ENCODE measurements at places on chromosomes 1 and 21.
A peak's percentile ranks its signal among the peaks of the same experiment; 100 is the strongest.

DNA sequence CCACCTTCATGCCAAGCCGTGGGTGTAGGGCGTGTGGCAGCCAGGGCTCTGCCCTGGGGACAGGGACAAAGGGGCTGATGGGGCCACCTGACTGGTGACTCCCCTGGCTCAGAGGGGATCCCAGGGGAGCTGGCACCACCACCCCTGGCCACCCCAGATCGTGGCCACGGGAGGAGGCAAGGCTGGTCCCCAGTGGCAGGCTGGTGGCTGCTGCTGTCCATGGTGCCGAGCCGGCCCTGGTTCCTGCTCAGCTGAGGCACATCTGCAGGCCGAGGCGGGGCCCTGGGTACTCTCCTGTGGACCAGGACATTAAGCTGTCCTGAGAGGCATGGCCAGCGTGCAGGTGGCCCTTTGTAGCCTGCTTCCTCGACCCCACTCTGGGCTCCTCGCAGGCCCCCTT lies 6.5 kb downstream of the PLCH2 start:
- DNase-seq: no peak

DNA sequence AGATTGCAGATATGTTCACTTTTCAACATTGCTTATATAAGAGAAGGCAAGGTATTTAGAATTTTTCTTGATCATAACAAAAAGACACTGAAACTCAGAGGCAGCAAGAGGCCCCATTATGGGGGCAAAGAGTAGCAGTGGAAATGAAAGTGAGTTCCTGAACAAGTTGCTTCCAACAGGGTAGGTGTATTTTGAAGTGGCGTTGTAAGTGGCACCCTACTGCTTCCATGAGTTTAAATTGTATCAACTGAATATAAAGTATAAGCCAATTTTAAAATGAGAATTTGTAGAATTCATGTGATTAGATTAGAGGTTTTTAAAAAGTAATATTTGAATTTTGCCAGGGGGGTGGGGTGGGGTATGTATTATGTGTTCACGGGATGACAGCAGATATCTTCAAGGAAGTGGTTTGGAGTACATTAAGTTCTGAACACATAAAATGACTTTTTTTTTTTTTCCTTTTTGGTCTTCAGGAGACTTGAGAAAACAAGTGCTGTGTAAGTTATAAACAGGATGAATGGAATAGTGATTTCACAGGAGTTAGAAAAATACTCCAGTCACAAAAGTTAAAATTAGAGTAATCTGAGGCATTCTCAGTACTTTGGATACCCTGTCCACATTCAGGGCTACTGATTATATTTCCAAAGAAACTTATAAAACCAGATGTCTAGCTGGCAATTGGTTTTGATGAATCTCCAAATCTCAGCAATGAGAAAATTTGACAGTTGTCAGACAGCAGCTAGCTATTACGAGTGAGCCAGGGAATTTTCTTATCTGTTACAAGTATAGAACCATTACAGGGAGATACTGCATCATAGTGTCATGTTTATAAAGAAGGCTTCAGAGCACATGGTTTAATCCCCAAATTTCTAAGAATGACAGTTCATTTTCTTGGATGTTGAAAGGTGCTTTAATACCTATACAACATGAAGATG lies 182.0 kb downstream of the ST6GALNAC3 start:
- DNase-seq: no peak

- DNase-seq: peak; percentile 9
Measured at GRCh38 chr1:236568285-236568894, 35.9 kb downstream of the HEATR1 start.

- no peak for DNase-seq
Measured at GRCh38 chr1:64850846-64851245, 106.0 kb downstream of the RAVER2 start.

GRCh38 chr21:35222541-35222941 lies 173.4 kb upstream of the RUNX1 start:
- peak; percentile 17 for DNase-seq

- peak; percentile 44 for DNase-seq
Measured at GRCh38 chr1:200042119-200042551, 14.6 kb downstream of the NR5A2 start.

DNA sequence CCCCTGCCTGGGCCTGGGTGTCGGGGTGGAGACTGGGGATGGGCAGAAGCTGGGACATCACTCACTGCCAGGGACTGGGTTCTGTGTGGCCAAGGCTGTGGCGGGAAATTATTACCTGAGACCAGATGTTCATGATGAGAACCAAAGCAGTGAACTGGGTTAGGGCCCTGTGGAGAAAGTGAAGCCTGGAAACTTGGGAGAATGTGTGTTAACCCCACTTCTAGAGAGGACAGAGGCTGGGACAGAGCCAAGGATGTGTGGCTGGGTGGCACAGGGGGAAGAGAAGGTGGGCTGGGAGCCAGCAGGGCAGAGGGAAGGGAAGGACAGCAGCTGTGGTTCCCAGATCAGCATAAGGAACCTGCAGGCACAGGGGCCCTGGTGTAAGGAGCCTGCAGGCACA lies 31.3 kb downstream of the CNIH3 start:
- no peak for DNase-seq

DNA sequence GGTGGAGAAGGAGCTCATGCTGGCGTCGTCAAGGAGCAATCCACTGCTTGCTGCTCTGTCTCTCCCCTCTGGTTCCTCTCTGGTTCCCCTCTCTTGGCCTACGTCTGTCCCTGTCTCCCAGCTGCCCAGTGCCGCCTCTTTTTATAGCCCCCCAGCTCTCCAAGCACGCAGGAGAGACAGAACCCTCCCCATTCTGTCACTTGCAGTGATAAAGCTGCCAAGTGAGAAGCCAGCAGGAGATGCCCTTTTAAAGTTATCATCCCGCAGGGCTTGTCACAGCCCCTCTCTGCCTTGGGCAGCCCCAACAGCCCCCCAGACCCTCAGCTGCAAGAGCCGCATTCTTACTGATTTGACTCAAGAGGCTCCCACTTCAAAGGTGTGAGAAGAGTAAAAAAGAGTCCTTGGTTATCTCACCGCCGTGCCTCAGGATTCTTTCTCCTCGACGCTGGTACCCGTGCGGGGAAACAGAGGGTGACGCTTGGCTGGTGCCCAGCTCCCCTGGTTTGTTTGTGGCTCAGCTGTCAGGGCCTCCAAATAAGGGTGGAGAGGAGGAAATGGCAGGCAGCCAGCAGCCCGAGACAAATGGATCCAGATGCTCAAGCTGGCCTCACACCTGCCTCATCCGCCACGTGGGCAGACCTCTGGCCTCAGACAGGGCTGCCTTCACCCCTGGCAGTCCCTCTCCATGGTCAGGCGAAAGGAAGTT lies at the start of gene NPPA:
NPPA (minus strand) TSS at position 117 of the 706 bp plus-strand sequence; CDS start at position 18, 99 bp downstream.
- peak; percentile 94 for DNase-seq

- DNase-seq: peak; percentile 95
Measured at GRCh38 chr1:181112071-181112929, 23.8 kb downstream of the IER5 start.

GRCh38 chr1:2639203-2639602 lies 6.4 kb upstream of the MMEL1 start:
- DNase-seq: no peak

DNA sequence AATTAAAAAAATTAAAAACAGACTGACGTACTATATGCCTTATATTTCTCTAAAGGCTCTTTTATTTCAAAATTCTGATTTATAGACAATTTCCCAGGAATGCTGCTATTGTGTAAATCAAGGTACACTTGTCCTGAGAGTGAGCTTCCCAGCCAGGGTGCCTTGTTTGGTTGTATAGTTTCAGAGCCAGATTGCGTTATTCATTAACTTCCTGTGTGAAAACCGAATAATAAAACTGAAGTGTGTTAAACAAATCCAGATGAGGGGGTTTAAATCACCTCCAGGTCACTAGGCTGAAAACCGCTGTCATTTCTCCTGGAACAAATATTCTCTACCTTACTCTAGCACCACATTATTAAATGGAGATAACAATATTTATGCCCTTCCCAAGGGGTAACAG lies 68.7 kb downstream of the LMX1A start:
- peak; percentile 81 for DNase-seq

- DNase-seq: no peak
Measured at GRCh38 chr1:5938101-5938646, 54.1 kb downstream of the NPHP4 start.

DNA sequence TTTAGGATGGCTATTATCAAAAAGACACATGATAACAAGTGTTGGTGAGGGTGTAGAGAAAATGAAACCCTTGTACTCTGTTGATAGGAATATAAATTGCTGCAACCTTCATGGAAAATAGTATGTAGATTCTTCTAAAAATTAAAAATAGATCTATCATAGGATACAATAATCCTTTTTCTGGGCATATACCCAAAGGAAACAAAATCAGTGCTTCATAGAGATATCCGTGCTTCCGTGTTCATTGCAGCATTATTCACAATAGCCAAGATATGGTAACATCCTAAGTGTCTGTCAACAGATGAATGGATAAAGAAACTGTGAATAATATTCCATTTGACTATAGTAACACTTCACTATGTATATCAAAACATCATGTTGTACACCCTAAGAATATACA lies 106.7 kb downstream of the MIS18A start:
- DNase-seq: no peak

DNA sequence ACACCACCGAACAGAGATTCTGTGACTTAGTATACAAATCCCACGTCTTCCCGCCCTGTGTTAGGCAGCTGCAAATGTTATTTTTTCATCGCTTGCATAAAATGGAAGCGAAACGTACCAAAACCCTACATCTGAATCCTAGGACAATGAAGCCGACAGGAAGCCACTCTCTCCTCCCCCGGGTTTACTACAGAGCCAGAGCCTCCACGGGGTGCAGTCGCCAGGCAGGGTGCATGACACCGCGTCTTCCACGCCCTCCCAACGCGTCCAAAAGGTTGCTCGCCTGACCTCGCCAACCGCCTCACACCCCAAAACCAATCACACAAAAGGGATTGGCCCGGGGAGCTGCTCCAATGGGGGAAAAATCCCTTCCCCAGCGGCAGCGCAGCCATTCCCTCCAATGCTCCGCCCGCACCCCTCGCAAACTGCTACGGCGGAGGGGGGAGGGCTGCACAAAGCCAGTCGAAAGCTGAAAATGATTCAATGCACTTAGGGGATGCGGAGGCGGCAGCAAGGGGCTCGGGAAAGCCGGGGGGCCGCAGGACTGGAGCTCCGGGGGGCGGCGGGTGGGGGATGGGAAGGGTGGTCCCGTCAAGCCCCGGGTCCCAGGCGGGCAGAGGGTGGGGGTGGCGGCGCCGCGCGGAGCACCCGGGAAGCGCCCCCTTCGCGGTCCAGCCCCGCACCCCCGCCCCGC lies 701 bp downstream of the CEP170 start:
- DNase-seq: peak; percentile 79

DNA sequence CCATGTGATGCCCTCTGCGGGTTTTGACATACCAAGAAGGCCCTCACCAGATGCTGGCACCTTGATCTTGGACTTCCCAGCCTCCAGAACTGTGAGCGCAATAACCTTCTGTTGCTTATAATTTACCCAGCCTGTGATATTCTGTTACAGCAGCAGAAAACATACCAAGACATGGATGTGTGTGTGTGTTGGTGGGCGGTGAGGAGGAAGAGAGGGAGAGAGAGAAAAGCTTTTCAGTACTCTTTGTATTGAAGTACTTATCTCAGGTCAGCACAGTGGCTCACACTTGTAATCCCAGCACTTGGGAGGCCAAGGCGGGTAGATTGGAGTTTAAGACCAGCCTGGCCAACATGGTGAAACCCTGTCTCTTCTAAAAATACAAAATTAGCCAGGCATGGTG lies 23.1 kb downstream of the TRAPPC10 start:
- DNase-seq: no peak

DNA sequence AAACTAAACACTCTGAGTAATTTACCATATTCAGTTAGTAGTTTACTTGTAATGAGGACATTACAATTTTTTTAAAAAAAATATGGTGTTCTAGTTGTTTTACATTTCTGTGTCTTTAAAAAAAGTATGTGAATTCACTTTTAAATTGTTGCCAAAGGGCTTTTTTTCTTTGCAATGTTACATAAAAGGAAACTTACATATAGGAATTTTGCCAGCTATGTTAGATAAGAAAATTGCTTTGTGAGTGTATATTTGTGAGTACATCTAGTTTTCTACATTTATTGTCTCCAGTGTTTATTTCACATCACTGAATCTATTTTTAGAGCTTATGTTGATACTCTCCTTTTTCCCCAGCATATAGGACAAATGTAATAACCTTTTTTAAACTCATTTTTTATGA lies 206.8 kb downstream of the GPR52 start:
- no peak for DNase-seq

GRCh38 chr1:26181586-26182382 lies 4.5 kb downstream of the CNKSR1 start:
- DNase-seq: no peak

DNA sequence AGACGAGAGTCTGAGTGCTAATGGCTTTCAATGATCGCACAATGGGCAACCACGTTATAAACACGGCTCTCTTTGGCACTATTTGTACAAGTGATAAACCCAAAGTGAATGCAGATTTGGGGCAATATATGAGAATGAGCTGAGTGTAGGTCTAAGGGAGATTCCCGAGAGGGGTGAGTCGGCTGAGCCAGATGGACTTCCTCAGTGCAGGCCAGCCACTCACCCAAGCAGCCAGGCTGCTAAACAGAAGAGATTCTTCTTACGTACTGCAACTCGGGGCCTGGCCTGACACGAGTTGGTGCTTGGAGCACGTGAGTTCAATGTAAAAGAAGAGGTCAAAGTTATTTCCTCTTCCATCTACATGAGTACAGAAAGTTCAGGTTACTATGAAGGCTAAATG lies 6.2 kb upstream of the MIXL1 start:
- no peak for DNase-seq

- DNase-seq: no peak
Measured at GRCh38 chr1:52892424-52893215, 28.9 kb downstream of the ECHDC2 start.

GRCh38 chr1:11531314-11531870 lies 52.4 kb downstream of the DISP3 start:
- DNase-seq: peak; percentile 27

DNA sequence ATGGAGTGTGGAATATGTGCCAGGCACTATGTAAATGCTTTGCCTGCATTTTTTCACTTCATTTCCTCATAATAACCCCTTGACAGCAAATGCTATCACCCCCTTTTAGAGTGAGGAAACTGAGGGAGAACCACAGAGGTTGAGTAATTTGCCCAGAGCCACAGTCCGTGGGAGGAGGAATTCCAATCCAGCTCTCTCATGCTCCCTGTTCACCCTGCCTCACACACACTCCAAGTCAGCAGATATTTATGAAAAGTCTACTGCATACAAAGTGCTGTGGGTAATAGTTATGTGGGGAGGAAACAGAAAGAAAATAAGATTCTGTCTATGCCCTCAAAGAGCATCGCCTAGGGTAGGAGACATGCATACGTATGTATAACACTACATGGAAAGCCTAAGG lies 30.9 kb upstream of the RBM15 start:
- DNase-seq: no peak

GRCh38 chr21:36563341-36563926 lies 83.5 kb upstream of the CLDN14 start:
- DNase-seq: no peak

GRCh38 chr1:226215239-226215638 lies 8.2 kb upstream of the MIXL1 start:
- DNase-seq: no peak

DNA sequence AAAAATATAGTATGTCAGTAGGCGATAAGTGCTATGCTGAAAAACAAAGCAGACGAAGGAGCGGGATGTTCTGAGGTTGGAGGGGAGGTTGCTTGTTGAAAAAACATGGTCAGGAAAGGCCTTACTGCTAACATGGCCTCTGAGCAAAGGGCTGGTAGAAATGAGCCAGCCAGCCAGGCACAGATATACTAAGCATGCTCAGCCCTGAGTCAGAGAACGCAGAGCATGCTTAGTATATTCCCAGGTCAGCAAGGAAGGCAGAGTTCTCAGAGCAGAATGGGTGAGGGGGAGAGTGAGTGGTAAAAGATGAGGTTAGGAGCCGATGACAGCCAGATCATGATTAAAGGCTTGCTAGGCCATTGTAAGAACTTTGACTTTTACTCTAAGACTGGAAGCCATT lies 36.7 kb downstream of the ZBTB40 start:
- no peak for DNase-seq

GRCh38 chr1:45854724-45855123 lies 51.3 kb downstream of the MAST2 start:
- peak; percentile 57 for DNase-seq

Measured in DMS53 (cell line).